ENCODE measurements at places on chromosomes 7 and 10.
A peak's percentile ranks its signal among the peaks of the same experiment; 100 is the strongest.

GRCh38 chr10:12221323-12222298 is 25.6 kb downstream of the CDC123 start:
- DNase-seq, result peak; percentile 1

DNA sequence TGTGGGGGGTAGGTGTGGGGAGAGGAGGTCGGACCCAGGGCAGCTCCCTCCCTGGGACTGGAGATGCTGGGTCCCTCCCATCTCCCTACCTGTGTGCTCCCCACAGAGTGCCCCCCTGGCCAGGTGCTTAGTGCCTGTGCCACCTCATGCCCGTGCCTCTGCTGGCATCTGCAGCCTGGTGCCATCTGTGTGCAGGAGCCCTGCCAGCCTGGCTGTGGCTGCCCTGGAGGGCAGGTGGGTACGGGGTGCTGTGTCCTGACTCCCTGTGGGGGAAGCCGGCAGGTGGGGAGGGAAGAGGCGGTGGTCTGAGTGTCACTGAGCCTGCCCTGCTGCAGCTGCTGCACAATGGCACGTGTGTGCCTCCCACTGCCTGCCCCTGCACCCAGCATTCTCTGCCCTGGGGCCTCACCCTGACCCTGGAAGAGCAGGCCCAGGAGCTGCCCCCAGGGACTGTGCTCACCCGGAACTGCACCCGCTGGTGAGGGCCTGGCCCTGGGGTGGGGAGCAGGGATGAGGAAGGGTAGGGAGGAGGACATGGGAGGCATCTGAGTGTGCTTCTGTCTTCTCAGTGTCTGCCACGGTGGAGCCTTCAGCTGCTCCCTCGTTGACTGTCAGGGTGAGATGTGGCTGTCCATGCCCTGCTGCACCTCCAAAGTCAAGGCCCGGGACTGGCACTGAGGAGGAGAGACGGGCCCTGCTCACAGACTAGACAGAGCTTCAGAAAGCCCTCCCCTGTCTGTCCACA is 11.7 kb upstream of the ZNF862 start:
- peak; percentile 36 for DNase-seq

GRCh38 chr10:33216661-33217427 is 117.6 kb downstream of the NRP1 start:
- DNase-seq, result peak; percentile 88

DNA sequence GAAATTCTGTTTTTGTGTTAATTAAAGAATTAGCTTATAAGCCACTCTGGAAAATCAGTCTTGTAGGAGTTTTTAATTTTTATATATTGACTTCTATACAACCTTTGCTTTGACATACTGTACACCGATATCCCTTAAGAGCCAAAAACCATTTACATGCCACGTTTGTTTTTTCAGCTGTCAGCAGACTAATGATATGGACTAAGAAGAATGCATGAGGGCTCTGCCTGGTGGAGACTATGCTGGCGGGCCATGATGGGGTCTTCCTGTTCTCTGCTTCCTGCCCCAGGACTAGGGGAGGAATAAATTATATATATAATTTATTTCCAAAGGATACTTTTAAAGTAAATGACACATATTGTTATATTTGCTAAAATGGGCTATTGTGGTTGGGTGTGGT is 96.3 kb downstream of the CDK14 start:
- DNase-seq, result peak; percentile 30

GRCh38 chr10:34716958-34717357 is 98.1 kb downstream of the PARD3 start:
- DNase-seq, result no peak

Measured in NCI-H69 (cell line).